ENCODE measurements at places on chromosomes 6 and 20.

DNA sequence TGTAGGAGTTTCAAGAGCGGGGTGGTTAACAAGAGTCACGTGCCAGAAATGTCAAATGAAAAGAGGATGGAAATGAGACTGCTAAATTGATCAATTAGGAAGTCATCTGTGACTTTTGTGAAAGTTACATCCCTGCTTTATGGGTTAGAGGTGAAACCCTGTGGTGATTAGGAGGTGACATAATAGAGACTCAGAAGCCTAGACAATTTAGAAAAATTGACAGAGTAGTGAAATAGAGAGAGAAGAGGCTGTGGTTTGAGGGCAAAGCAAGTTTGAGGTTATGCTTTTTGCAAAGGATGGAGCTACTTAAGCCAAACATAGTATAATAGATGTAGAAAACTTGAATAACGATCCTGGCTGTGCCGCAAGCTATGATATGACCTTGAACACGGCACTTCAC is 71.8 kb downstream of the IMPG1 start:
- no peak for DNase-seq

DNA sequence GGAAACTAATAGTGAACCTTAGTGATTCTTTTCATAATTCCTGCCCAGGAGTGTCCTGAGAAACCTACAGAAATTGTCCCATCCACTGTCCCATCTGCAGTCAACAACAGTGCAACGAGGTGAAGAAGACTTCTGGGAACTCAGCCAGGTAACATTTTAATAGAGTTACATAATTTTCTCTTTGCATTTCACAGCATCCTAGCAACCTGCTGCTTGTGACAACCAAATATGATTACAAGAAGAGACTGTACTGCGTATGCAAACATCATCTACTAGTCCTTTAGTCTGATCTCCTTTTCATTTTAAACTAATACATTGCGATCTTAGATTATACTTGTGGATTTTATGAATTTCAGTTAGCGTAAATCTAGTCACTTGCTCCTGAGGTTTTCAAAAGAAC is 951.6 kb downstream of the TFAP2A start:
- no peak for DNase-seq

DNA sequence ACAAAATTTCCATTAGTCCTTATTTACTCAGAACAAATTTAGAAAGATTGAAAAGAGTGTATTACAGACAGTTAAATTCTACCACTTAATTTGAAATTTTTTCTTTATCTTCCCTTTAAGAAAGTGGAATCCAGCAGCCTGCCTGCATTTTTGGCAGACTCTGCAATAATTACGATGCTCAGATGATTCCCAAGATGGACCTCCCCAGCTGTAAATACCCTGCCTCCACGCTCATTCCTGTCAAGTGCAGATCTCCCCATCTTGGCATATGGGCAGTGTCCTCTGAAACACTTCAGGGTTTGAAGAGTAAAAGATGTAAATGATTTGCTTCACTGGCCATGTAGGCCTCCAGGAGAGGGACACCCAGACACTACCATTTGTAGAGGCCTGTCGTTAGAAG is 471.2 kb downstream of the PRKN start:
- no peak for DNase-seq

- DNase-seq: no peak
These were observed 14.2 kb downstream of the HINT3 start for GRCh38 chr6:125970760-125971159.

DNA sequence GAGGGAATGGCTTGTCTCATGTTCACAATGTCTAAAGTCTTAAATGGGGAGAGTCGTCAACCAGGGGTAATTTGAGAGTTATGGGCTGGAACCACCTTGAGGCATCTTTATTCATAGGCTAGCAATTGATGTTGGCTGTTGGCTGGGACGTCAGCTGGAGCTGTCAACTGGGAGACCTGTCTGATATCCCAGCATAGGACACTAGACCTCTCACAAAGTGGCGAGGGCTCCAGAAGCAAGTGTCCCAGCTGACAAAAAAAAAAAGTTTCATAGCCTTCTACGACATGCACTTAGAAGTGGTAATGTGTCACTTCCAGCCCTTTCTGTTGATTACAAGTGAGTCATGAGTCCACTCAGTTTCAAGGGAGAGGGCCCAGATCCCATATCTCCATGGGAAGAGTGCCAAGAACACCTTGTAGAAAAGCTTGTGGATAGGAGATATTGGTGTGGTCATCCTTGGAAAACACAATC is 278.0 kb downstream of the ESR1 start:
- DNase-seq: no peak

DNA sequence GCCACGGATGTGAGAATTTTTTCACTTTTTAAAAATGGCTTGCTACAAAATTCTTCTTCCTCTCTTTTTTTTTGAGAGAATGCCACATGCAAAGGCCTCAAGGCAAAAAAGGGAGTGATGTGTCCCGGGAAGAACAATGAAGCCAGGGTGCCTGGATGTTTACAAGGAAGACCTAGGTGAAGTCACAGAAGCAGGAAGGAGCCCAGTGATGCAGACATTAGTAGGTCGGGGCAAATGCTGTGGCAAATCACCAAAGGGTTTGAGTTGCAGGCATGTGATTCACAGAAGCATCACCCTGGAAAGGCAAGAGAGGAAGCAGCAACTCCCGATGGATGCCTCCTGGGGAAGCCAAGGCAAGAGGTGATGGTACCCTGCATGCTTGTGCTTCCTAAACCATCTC is 46.8 kb downstream of the FARS2 start:
- DNase-seq: no peak

GRCh38 chr20:52622081-52622480 is 350.1 kb upstream of the TSHZ2 start:
- no peak for DNase-seq
